K562 (cell line): ENCODE measurements at places on chromosomes 4 and X.

DNA sequence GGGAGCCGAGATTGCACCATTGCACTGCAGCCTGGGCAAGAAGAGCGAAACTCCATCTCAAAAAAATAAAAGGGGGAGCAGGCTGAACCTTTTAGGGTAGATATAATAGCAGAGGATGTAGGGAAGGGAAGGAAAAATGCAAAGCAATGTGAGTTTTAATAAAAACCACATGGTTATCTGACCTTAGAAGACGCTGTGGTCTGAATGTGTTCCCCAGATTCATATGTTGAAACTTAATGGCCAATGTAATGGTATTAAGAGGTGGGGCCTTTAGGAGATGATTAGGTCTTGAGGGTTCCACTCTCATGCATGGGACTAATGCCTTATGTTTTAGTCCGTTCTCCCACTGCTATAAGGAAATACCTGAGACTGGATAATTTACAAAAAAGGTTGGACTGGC, 114.1 kb upstream of the STX18 start:
- H3K4me1 ChIP-seq = peaks cover 12% of the 10 kb centered on the region
- no peak overlapping the region for H3K4me3 ChIP-seq

GRCh38 chr4:147576084-147576483, 41.1 kb upstream of the TMEM184C start:
- no peak overlapping the region for H3K27ac ChIP-seq
- DNase-seq = no peak
- no peaks in the 10 kb centered on the region for H3K4me1 ChIP-seq
- no peaks in the 10 kb centered on the region for H3K36me3 ChIP-seq

GRCh38 chr4:24033626-24034025, 143.8 kb upstream of the PPARGC1A start:
- DNase-seq = no peak
- H3K27me3 ChIP-seq = no peaks in the 10 kb centered on the region
- no peaks in the 10 kb centered on the region for H3K4me1 ChIP-seq

GRCh38 chr4:17494258-17495190, 17.4 kb downstream of the QDPR start:
- peaks cover 81% of the 10 kb centered on the region for H3K36me3 ChIP-seq
- H3K4me1 ChIP-seq = peaks cover 20% of the 10 kb centered on the region
- H3K4me3 ChIP-seq = no peak overlapping the region

DNA sequence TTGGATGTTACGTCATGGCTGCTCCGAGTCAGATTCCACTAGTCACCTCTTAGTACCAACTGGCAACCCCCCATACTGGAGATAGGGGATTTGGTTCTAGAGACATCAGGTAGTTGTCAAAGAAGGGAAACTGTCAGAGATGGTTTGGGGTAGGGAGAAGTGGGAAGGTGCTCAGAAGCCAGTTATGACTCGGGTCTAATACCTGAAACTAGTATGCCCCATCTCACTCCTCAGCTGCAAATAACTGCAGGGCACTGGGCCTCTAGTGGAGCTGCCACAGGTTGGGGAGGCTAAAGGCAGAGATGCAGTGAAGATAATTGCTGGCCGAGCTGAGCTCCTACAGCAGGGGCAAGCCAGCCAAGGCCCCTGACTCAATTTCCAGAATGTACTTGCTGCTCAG, 30.0 kb downstream of the OTUD6A start:
- no peak overlapping the region for H3K27ac ChIP-seq
- no peaks in the 10 kb centered on the region for H3K36me3 ChIP-seq
- H3K4me3 ChIP-seq = no peak overlapping the region
- no peaks in the 10 kb centered on the region for H3K27me3 ChIP-seq
- no peaks in the 10 kb centered on the region for H3K4me1 ChIP-seq

DNA sequence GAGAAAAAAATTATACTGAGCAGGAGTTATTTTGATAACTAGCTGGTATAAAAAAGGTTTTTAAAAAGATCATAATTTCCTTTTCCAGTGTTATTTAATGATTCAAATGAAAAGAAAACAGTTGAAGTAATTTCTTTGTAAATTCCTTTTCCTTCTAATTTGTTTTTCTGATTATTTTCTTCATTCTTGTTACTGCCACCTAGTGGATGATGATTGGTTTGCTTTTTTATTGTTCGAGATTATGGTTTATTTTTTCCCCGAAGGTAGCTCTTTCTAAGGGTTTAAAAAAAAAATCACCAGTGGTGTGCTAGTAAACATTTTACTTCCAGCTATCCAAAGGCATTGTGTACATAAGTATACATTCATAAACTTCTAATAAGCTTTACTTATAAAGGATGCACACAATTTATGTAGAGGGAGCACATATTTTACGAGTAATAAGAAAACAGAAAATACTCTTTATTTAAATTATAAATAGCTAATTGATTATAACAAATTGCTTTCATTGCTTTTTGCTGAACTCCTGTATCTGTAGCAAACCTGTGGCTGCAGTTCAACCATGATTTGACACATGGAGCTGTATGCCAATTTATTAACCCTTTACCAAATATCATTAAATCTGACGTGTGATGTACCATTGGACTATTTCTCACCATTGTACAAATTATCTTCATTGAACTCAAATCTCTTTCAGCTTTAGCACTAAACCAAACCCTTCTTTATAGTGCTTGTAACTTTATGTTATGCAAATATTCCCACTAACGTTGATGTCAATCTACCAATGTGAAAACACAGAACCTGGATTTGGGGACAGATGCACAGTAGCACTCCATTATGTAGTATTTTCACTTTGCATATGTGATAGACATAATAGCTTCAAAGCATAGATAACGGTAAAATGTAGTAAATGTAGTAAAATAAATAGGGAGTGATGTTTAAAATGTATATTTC, 97.8 kb upstream of the ANK2 start:
- no peak for DNase-seq
- no peaks in the 10 kb centered on the region for H3K4me1 ChIP-seq
- no peaks in the 10 kb centered on the region for H3K36me3 ChIP-seq
- no peak overlapping the region for H3K27ac ChIP-seq
- no peak overlapping the region for H3K4me3 ChIP-seq

GRCh38 chrX:9899640-9900111, 67.5 kb upstream of the CLDN34 start:
- H3K36me3 ChIP-seq = no peaks in the 10 kb centered on the region
- peaks cover 32% of the 10 kb centered on the region for H3K27me3 ChIP-seq
- H3K27ac ChIP-seq = no peak overlapping the region

DNA sequence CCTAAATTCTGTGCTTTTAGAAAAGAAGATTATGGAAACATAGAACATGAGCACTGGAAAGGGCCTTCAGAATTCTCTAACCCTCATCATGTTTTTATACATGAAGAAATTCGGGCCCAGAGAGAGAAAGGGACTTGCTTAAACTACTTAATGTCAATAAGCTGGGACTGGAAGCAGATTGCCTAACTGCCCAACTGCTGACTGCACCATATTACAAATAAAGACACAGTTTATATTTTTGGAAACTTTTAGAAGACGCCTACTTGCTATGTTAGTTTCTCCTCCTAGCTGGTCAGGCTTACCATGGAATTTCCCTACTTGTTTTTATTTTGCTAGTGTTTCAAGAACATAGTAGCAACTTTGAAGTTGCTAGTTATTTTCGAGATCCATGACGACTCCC, 47.1 kb downstream of the SLC9A6 start:
- H3K27ac ChIP-seq = no peak overlapping the region
- no peak for DNase-seq
- H3K4me1 ChIP-seq = no peaks in the 10 kb centered on the region
- H3K27me3 ChIP-seq = no peaks in the 10 kb centered on the region
- peaks cover 26% of the 10 kb centered on the region; the same call in 1 of the 3 replicates for H3K36me3 ChIP-seq
- H3K4me3 ChIP-seq = no peak overlapping the region

DNA sequence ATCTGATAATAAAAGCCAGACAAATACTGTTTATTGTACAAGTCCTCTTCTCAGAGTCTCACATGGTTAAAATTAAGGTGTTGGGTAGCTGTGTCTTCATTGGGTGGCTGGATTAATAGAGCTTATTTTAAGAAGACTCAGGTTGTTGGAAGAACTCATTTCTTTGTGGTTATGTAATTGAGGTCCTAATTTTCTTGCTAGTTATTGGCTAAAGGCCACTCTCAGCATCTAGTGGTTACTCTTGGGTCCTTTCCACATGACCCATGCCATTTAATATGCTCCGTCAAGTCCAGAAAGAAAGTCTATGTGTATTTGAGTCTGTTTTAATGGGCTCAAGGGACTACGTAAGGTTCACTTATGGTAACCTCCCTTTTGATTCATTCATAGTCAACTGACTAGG, 1668.6 kb upstream of the AGA start:
- H3K27me3 ChIP-seq = no peaks in the 10 kb centered on the region
- H3K36me3 ChIP-seq = no peaks in the 10 kb centered on the region
- no peak overlapping the region for H3K27ac ChIP-seq
- no peak for DNase-seq
- no peaks in the 10 kb centered on the region for H3K4me1 ChIP-seq
- no peak overlapping the region for H3K4me3 ChIP-seq

- no peak overlapping the region for H3K4me3 ChIP-seq
- no peak overlapping the region for H3K27ac ChIP-seq
Observed at GRCh38 chrX:3549411-3549911, 164.0 kb downstream of the PRKX start.

- DNase-seq = no peak
- no peaks in the 10 kb centered on the region for H3K4me1 ChIP-seq
- no peak overlapping the region for H3K27ac ChIP-seq
- no peaks in the 10 kb centered on the region for H3K27me3 ChIP-seq
- no peak overlapping the region for H3K4me3 ChIP-seq
Observed at GRCh38 chr4:67892905-67893304, 9.1 kb upstream of the TMPRSS11D start.

- no peak overlapping the region for H3K4me3 ChIP-seq
- DNase-seq = peak; percentile 0
- H3K27me3 ChIP-seq = no peaks in the 10 kb centered on the region
- no peaks in the 10 kb centered on the region for H3K36me3 ChIP-seq
Observed at GRCh38 chrX:68944211-68944610, 115.4 kb downstream of the EFNB1 start.

GRCh38 chrX:110678591-110678990, 117.0 kb downstream of the CHRDL1 start:
- DNase-seq = no peak
- H3K4me3 ChIP-seq = no peak overlapping the region
- H3K27me3 ChIP-seq = no peaks in the 10 kb centered on the region
- H3K27ac ChIP-seq = no peak overlapping the region
- no peaks in the 10 kb centered on the region for H3K4me1 ChIP-seq
- no peaks in the 10 kb centered on the region for H3K36me3 ChIP-seq

DNA sequence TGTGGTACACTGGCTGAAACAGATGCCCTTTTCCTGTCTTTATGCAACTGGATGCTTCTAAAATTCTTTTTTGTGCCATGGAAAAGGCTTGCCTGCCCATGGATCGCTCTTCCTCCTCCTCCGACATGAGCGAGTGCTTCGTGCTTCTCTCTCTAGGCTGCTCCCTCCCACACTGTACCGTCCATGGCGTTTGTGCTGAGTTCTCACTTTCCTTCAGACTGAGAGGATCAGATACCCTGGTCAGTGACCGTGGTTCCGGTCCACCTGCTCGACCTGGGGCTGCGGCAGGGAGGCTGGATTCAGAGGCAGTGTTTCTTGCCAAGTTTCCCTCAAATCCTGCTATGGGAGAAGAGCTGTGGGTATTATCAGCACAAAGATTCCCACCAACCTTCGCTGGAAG, 10.2 kb upstream of the CLDN24 start:
- no peaks in the 10 kb centered on the region for H3K36me3 ChIP-seq
- no peak overlapping the region for H3K4me3 ChIP-seq
- H3K27me3 ChIP-seq = peaks cover 27% of the 10 kb centered on the region
- H3K4me1 ChIP-seq = peaks cover 8% of the 10 kb centered on the region; the same call in 2 of the 3 replicates
- DNase-seq = no peak
- H3K27ac ChIP-seq = no peak overlapping the region

- no peaks in the 10 kb centered on the region for H3K4me1 ChIP-seq
- no peak for DNase-seq
- no peak overlapping the region for H3K27ac ChIP-seq
- H3K36me3 ChIP-seq = no peaks in the 10 kb centered on the region
Observed at GRCh38 chrX:74490247-74490646, 69.0 kb downstream of the SLC16A2 start.

DNA sequence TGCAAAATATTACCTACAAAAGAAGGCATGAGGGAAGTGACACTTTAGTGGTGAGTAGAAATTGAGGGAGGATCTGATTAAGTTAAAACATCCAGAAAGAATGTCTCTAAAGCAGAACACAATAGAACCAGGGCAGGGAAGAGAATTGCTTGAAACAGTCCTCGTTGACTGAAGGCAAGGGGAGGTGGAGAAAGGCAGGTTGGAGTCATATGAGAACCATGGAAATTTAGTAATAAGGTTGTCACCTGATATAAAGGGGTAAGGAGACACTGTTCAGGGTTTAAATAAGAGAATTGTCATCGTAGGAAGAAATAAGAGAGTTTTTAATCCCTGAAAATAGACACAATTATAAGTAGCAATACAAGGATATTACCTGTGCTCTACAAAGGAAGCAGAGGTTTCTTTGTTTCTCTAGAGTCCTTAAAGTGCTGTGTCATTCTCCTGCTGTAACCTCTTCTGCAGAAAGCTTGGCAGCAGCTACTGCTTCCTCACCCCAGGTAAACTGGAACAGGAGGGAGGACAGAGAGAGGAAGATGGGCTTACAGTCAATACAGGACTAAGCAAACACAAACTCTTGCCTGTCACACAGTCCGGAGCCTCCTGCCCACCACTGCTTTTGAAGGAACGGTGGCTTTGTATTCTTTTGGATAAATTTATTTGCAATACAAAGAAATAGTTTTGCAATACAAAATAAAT, 258.4 kb downstream of the PPARGC1A start:
- H3K36me3 ChIP-seq = no peaks in the 10 kb centered on the region
- no peaks in the 10 kb centered on the region for H3K4me1 ChIP-seq
- no peak overlapping the region for H3K27ac ChIP-seq
- H3K4me3 ChIP-seq = no peak overlapping the region
- no peaks in the 10 kb centered on the region for H3K27me3 ChIP-seq
- DNase-seq = no peak
